ENCODE measurements at places on chromosomes 7 and 10.

DNA sequence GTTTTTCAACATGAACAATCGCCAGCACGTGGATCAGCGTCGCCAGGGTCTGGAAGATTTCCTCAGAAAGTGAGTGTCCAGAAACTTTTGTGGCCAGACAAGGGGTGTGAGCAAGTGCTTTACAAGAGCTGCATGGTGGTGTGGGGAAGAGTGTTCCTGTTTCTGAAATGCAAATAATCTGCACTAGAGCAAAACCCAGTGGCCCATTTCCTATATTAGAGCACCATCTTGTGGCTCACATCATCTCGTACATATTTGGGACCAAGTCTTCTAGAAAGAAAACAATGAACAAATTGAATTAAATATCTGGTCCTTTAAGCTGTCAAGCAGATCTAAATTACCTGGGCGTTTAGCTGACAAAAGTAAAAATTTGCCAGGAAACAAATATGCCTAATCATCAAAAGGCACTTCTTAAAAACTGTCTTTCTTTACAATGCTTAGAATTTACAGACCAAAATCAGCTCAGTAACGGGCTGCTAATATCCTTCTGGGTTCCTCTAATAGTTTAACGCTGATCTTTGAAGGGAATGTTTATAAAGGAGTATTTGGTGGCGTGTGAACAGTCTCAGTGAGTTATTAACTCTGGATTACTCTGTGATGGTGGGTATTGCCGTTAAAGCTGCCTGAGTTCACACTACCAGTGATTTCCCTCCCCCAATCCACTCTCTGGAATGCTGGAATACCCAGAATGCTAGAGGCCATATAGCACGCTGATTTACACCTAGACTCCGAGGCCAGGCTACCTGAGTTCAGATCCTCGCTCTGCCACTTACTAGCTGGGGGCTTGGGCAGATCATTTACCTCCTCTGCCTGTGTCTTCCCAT is 73.6 kb downstream of the SNX10 start:
- DNase-seq: peak; percentile 76

DNA sequence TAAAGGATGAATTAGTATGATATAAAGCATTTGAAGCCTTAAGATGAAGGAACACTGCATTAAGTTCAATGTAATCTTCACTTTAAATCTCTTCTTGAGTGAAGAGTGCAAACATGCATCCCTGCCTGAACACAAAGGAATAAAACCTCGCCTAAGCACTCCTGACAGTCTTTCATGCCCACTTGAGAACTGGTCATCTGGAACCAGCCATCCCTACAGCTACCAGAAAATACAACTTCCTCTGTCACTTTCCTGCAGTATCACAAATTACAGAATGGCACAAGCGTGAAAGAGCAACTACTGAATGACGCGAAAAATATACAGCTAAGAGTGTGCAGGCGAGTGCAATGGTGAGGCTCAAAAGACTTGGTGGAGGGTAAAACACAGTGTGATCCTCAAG is 1079.9 kb downstream of the CNTNAP2 start:
- no peak for DNase-seq

DNA sequence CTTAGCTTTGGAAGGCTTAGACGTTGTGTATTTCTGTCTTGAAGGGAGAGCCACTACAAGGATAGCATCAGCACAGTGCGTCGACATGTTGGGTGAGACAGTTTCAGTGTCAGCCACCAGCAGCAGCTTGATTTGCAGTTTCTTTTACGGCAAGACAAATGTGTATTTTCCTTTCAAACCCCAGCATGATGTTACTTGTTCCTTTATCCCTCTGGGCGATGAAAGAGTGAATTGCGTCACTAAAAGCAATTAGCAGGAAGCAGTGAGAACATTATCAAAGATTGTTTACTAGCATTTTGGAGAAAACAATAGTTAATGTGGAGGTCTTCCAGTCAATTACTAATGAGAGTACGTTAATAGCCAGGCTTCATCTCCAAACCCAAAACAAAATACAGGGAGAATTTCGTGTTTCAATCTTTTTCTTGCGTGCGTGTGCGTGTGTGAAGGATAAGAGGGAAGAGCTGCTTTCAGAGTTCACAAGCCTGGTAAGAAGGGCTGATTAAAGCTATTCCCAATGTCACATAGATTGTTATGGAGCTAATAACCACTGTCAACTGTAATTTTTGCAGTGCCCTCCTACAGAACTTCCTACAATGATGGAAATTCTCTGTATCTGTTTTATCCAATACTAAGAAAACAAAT is 157.1 kb upstream of the AOAH start:
- no peak for DNase-seq

DNA sequence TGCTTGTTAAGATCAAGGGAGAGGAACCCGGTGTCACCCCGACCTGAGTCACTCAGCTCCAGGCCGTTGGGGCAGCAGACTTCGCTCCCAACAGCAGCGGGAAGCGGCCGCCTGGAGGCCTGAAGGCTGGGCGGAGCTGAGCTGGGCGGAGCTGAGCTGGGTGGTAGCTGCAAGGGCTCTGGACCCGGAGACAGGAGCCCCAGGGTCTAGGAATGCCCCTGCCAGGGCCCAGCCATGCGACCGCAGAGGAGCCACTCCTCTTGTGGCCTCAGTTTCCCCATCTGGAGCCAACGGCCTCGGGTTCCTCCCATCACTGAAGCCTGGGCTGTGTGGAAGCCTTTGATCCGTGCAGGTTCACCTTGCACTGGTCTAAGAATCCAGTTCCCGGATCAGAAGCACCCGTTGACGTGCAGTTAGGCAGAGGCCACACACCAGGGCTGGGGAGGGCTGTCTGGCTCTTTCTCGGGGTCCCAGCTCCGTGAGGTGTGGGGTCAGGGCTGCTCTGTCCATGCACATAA is 21.9 kb upstream of the DPYSL4 start:
- no peak for DNase-seq

- no peak for DNase-seq
These were observed 7.8 kb upstream of the SRRM3 start for GRCh38 chr7:76193883-76194282.
